ENCODE measurements at places on chromosomes 6 and 20.

GRCh38 chr6:16705081-16705993, 55.9 kb downstream of the ATXN1 start:
- DNase-seq = no peak

GRCh38 chr20:53002786-53003185, 30.6 kb downstream of the TSHZ2 start:
- DNase-seq = no peak

- no peak for DNase-seq
Measured at GRCh38 chr20:19463597-19463996, 251.2 kb downstream of the SLC24A3 start.

DNA sequence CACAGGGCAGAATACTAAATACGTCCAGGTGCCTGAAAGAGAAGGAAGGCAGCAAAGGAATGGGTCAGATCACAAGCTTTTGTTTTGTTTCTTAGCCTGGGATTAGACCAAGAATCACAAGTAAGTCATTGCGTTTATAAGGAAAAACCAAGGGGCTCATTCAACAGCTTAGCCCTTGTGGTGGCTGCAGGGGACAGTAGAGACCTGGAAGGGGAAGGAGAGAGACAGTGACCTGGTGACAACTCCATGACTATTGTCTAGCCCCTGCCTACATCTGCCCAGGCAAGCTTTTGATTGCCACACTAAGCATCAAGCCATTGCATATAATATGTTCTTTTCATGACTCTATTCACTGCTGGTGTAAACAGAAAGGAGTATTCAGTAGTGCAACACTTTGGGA, 30.2 kb upstream of the TBC1D7 start:
- no peak for DNase-seq

DNA sequence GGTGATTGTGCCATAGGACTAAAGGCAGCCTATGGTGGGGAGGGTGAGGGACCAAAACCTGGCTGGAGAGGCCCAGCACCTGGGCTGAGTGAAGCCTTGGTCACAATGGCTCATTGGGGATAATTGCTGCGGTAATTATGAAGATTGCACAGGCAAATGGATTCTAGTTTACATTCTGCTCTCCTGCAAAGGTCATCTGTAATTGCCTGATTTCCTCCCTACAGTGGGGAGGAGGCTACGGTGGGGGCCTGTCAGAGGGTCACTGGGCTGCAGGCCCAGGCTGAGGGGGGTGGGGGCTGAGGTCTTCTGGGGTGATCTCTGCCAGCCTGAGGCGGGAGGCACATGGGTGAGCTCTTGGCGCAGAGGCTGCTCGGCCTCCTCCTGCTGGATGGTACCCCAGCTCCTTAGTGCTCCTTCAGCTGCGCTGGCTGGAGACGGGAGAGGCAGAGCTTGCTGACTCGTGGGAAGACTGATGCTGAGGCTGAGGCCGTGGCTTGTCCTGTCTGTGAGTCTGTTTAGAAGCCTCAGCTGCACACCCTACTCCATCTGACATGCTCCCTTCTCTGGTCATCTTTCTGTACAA, 30.3 kb downstream of the PACSIN1 start:
- DNase-seq = no peak

- DNase-seq = peak; percentile 7
Measured at GRCh38 chr6:108027056-108027455, 47.5 kb downstream of the OSTM1 start.

DNA sequence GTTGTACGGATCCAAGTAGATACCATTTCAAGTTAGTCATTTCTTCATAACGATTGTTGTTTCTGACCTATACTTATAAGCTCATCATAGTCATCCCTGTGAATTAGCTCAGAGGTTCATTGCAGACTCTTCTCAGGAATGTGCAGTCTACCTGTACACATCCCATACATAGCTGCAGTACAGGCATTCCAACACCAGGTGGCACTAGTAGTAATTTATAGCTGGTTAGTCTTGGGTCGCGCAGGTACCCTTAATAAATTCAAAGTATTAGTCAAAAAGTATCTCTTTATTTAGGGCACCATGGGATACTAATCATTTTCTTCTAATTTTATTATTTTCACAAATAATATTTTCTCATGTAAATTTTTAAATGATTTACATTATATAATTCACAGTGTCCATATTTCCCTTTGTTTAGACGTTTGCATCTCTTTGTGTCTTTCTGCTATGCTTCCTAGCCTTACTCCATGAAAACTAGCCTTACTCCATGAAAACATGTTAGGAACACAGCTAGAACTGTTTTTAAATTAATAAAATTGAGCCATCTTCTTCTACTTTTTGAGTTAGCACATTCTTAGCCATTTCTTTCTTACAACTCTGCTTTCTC, 128.6 kb upstream of the FAM83B start:
- DNase-seq = peak; percentile 70

GRCh38 chr6:168823397-168824212, 382.6 kb downstream of the SMOC2 start:
- no peak for DNase-seq

DNA sequence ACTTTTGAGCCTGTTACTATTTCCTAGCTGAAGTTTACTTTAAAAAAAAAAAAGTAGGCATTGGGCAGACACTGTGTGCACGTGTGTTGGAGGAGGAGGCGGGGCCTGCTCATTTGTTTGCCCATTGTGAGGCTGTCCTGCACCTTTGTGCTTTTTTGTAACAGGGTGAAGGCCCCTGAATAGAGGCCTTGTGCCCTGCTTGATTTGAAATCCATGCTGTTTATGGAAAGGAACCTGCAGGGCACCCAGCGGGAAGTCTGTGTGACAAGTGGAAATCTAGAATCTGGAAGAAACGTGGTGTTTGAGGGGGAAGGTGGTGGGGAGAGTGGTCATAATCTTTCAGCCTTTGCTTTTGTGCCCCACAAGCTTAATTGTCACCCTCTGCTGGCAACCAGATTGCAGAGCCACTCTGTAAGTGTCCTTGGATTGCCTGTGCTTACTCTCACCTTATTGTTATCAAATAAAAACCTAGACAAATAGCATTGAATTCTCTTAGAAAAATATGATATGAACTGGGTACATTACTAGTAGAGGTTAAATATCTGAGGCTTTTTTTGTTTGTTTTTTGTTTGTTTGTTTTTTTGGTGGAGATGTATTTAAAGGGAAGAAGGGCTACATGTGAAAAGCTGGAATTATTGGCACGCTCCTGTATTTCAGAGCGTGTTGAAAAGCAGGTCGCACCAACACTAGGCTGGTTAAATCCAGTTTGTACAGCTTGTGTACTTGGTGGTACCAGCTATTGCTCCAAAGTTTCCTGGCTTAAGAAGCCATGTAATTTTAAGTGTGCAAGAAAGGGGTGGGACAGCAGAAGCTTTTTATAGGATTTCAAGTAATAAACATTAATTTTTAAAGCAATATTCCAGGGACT, 156.3 kb downstream of the ARID1B start:
- no peak for DNase-seq

DNA sequence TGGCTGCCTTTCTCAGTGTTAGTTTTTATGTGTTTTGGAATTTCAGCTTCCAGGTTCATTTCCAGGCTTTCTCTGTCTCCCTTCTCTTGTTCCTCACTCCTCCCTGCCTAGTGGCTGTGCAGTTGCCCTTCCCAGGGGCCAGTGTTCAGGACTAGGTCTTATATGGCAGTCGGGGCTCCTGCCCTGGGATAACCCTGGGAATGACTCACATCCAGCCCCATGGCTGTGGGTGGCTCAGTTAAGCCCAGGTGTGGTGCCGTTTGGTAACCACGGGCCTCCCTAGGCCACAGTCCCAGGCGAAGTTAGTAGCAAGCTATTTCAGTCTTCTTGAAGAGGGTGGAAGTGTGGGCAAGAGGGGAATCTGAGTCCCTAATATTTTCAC, 57.4 kb upstream of the DDR1 start:
- no peak for DNase-seq

DNA sequence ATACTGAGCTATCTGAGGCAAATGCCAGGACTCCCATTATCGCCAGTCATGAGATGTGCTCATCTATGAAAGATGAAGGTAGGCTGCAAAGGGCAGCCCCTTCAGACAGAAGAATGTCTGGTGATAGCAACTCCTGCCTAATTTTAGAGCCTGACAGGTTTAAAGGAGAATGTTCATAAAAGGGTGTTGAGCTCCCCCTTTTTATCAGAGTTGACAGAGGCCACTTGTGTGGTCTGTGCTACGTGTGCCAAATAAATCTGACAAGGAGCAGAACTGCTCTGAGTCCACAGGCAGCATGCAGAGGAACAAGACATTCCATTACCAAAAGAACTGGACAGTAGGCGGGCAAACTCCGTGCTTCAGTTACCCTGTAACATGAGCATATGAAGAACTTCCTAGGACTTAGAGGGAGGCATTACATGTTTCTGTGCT, 101.8 kb downstream of the PREP start:
- no peak for DNase-seq

GRCh38 chr6:31898383-31899011, 999 bp upstream of the EHMT2 start:
- DNase-seq = peak; percentile 35

Data from NCI-H1694 treated with DMSO at 0.1 percent for 48 hours (cell line).